ENCODE measurements at places on chromosomes 4 and X.

- no peak for DNase-seq
Measured at GRCh38 chr4:111334361-111334760, 711.5 kb upstream of the PITX2 start.

- DNase-seq, result no peak
Measured at GRCh38 chr4:83360018-83360417, 25.4 kb upstream of the HPSE start.

GRCh38 chr4:100591161-100591876 is 73.5 kb upstream of the EMCN start:
- no peak for DNase-seq

DNA sequence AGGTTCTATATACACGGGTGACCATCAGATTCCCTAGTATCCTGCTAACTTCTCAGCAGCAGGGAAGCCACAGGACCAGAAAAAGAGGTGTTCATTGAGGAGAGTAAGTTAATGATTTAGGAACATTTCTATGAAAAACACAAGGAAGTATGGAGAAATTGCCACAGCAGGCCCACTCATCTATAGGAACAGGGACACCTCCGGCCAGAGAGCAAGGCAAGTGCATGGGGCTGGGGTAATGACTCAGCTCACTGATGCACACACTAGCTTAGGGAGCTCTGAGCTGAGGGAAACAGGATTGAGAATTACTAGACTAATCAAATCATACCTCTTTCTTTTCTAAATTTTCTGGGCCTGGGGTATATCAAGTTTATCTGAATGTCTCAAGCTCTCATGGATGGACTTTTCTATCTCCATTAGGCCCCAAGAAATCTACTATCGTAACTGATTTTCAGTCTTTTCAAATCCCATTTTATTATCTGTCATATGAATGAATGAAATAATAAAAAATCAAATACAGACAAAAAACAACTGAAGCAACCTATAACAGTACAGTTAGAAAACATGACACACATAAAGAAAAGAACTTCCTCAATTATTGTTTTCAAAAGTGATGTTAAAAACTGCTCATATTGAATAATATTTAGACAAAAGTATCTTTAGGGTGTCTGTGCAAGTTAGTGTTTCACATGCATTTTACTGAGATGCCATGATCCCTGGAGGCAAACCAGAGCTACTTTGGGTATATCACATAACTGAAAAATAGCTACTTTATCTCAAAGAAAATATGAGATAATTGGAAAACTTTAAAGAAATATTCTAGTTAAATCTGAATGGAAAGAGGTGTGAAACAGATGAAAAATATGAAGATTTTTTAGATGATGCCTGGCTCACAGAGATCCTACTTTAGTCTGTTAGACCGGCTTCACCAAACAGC is 89.8 kb downstream of the FBXO8 start:
- no peak for DNase-seq

- no peak for DNase-seq
Measured at GRCh38 chr4:142718981-142719380, 127.1 kb downstream of the INPP4B start.

DNA sequence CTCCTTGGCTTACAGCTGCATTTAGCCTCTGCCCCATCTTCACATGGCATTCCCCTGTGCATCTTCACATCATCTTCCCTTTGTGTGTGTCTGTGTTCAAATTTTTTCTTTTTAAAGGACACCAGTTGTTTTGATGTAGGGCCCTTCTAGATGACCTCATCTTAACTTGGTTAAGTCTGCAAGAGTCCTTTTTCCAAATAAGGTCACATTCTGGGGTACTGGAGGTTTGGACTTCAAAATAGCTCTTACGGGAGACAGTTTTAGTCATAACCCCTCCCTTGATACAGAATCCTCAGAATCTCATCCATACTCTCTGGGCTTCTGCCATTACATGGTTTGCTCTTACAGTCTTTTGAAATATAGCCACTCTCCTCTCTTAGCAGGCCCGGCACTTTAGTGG is 231.5 kb upstream of the ATP6AP2 start:
- no peak for DNase-seq

- DNase-seq, result no peak
Measured at GRCh38 chrX:1472975-1473374, 20.3 kb upstream of the ASMTL start.

DNA sequence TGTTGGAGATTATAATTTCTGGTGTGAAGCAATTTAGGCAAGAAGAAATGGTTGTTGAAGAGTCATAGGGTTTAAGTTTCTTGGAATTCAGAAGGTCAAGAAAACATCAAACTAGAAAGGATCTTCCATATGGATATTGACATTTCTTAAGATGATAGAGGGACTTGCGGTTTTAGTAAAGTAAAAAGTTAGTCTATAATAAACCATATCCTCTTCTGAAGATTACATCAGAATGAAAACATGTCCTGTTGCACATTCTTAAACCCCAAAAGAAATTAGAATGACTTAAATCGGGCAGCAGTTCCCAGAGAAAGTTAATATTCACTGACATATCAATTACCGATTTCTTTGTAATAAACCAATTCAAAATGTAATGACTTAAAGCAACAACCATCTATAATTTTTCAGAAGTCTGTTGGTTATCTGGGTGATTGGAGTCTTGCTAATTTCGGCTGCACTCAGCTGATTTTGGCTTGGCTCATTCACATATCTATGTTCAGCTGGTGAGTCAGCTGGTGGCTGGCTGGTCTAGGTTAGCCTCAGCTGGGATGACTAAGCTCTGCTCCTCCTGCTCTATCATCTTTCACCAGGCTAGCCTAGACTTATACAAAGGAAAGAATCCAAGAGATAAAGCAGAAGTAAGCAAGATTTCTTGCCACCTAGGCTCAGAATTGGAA is 24.4 kb upstream of the DYNLT3 start:
- no peak for DNase-seq

DNA sequence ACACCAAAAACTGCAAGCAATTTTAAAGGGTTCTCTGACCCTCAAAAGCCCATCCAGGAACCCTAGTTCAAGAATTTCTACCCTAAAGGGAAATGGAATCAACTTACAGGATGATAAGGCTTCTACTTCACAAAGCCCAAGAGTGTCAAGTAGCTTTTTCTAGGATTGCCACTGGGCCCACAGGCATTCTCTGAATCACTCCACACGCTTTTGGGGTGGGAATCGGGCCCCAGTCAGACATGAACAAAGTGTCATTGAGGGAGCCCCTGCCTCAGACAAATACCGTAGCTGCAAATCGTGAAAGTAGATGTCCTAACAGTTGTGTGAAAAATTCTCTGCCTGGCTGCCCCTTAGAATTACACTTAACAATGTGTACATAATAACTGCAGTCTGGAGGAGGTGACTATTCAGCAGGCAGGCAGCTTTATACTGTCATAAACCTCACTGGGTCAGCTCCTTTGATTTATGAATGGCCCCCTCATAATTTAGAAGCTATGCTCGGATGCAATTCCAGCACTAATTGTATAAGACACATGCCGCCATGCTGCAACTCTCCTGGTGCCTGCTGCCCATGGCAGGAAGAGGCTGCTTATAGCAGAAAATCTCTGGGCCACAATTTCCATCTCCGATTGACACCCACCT is 36.7 kb downstream of the CHRDL1 start:
- DNase-seq, result no peak

DNA sequence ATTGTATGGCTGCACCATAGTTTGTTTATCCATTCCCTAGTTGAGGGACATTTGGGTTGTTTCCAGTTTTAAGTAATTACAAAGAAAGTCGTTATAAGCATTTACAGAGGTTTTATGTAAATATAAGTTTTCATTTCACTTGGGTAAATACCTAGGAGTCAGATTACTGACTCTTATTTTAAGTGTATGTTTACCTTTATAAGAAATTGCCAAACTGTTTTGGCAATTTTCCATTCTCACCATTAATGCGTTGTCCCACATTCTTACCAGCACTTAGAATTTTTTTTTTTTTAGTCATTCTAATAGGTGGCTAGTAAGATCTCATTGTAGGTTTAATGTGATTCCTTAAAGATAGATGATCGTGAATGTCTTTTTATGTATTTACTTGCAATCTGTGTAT is 121.5 kb upstream of the NR3C2 start:
- DNase-seq, result no peak

- DNase-seq, result no peak
Measured at GRCh38 chr4:189048119-189048518, 892.6 kb upstream of the FRG1 start.

- DNase-seq, result no peak
Measured at GRCh38 chr4:86247906-86248305, 111.9 kb downstream of the MAPK10 start.

DNA sequence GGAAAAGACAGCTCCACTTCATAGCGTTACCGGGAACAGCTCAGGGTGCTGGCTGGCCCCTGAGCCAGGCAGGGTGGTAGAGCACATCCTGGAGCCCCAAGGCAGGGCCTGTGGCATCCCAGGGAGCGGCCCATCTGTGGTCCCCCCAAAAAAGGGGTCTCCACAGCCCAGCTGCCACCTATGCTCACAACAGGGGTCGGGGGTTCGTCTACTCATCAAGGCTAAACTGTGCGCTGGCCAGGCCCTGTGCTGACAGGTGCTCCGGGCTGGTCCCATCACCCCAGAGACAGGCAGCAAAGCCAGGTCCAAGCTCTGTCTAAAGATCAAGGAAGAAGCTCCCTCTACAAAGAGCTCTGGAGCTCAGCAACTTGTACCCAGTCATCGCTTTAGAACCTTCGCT is 77.9 kb downstream of the DCTD start:
- DNase-seq, result no peak

GRCh38 chrX:78011846-78012245 is 42.4 kb upstream of the PGAM4 start:
- no peak for DNase-seq

DNA sequence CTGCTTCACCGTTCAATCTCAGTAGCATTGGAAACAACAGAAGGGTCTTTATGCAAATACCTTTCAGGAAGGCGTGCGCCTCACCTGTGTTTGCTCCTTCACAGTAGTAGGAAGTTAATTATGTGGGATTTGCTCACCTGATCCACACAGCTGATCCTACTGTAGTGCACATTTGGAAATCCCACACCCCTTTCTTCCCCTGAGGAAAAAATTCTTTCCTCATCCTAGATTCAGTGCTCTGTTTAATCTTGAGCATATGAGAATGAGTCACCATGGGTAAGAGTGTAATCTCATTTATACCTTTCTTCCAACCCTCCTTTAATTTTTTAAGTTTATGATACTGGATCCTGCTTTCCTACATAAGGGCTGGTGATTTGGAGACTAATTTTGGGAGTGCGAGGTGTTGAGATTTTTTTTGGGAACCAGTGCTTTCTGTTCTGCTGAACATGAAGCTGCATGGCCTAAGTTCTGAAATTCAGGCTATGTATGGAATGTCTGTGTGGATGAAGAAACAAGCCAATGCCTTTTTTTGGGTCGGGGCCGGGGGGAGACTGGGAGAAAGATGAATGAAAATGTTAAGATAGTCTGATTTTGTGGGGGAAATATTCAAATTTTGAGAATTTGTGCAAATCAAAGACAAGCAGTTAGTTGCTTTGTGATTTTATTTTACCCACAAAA is 19.0 kb downstream of the GAB1 start:
- no peak for DNase-seq

DNA sequence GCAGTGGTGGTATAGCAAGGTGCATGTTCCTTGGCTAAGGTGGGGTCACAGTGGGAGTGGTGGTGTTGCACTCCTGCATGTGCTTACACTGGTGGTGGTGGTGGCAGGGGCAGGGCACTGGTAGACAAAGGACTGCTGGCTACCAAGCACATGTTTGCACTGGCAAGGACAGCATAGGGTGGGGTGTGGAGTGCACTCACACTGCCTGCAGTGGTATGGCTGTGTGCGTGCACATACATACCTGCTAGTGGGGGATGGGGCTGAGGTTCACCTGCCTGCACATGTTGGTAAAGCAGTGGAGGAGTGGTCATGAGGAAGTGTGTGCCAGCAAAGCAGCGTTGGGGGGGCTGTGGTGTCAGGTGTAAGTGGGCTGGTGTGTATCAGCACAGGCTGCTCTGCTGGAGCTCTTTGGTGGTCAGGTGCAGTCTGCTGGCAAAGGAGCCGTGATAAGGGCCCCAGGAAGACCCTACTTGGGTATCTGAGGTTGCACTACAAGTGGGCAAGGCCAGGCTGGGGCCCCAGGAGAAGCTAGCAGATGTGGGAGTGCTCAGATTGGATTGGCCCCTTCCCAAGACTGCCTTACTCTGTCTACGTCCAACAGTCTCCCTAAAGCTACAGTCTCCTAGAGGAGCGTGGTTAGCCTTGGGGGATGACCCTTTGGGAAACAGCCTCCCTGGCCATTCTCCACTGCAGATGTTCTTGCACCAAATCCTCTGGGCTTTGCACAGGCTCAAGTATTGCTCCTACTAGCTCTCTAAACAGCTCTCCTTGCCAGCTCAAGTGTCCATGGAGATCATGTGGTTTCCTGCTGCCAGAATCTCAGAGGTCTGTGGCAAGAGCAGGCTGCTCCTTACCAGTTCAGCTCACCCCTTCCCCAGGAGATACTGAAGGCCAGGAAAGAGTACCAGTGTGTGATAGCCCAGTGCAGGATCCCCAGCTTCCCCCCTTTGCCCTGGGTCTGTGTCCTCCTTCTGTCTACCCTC is 486.3 kb upstream of the PABPC4L start:
- no peak for DNase-seq

GRCh38 chr4:105510245-105510644 is 36.4 kb upstream of the PPA2 start:
- no peak for DNase-seq

DNA sequence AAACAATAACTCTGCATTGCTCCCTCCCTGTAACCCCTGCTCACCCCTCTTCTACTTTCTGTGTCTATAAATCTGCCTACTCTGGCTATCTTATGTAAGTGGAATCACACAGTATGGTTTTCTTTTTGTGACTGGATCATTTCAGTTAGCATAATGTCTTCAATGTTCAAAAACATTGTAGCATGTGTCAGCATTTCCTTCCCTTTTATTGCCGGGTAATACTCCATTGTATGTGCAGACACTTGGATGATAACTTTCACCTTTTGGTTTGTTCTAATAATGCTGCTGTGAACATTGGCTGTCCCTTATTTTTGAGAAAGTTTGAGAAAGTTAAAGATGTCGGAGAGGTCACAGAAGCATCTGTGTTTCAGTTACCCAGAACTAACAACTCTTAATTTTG is 60.6 kb upstream of the TLR2 start:
- DNase-seq, result no peak

GRCh38 chr4:153825126-153825525 is 36.2 kb upstream of the SFRP2 start:
- no peak for DNase-seq

- DNase-seq, result no peak
Measured at GRCh38 chrX:132004728-132005127, 18.4 kb upstream of the STK26 start.

DNA sequence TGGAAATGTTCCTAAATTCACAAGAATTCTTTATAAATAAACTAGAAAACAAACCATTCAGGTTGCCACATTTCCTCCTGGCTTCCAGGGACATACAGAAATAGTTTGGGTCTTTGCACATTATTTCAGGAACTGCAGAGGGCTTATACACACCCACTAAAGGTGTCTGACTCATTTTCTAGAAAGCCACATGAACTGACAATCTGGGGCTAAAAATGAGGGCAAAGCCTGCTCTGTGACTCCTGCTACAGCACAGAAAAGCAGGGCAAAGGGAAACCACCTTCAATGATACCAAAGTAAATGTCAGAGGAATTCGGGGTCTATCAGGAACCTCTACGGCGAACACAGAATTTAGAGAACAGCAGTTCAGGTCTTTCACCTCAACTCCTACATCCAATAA is 112.2 kb upstream of the MAP3K15 start:
- no peak for DNase-seq

GRCh38 chrX:71954458-71954857 is 43.8 kb downstream of the NHSL2 start:
- DNase-seq, result no peak

GRCh38 chrX:116462822-116463221 is at the start of gene CT83:
Gene CT83, minus strand, starts transcription at chrX:116462976. Its CDS starts 120 bp downstream, at chrX:116462856.
- DNase-seq, result no peak

Measured in stimulated activated CD8-positive, alpha-beta memory T cell treated with anti-CD3 and anti-CD28 coated beads, Interleukin-15, amount 100 ng/mL, for 24 hours (primary cell).